ENCODE measurements at places on chromosomes 12 and 14.

DNA sequence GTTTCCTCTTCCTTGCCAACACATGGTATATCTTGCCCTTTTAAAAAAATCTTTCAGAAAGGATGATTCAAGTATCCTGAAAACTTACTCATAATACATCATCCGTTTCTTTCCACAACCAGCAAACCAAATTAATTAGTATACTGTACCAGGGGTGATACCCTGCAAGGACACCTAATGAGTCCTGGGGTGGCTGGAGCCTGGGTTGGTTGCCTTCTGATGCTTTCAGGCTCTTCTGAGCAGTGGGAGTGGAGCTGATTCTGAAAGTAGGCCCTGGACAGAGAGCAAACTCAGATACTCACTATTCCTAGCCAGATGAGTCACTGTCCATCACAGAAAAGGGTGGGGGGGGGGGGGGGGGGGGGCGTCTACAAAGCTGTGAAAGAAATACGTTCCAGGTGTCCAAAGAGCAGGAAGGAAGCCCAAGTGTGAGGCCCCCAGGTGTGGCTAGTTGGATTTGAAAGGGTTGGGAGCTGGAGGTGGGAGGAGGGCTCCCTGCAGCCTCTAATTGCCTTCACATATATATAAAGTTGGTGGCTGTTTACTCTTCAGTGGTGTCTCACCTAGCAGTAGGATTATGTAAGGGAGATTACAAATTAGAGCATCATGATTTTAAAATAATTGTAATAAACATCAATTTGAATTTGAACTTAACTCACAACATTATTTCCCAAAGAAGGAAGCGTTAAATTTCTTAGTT, 36.5 kb downstream of the FBXO33 start:
- no peak for DNase-seq

- DNase-seq: no peak
Observed at GRCh38 chr12:86138770-86139169, 117.4 kb downstream of the MGAT4C start.

GRCh38 chr12:26723379-26724308, 109.3 kb downstream of the ITPR2 start:
- DNase-seq: no peak

GRCh38 chr12:64835901-64836300, 11.5 kb downstream of the TBC1D30 start:
- no peak for DNase-seq

GRCh38 chr12:31033681-31034080, 40.0 kb upstream of the DDX11 start:
- DNase-seq: no peak

GRCh38 chr12:20476551-20476950, 108.2 kb downstream of the PDE3A start:
- no peak for DNase-seq

DNA sequence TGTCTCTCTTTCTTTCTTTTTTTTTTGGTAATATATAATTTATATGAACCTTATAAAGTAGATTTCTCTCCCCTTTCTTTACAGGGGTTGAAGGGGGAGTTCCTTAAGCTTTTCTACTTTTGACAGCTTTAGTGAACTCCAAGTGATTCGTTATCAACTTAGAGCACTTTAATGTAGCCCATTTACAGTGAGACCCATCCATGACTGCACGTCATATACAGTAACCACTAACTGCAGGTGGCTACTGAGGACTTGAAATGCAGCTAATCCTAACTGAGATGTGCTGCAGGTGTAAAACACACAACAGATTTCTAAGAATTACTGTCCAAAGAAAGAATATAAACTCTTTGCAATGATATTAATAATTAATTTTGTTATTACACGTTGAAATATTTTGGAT, 582 bp downstream of the LRRIQ1 start:
- no peak for DNase-seq

GRCh38 chr12:16027002-16027401, 115.9 kb downstream of the DERA start:
- DNase-seq: no peak

- no peak for DNase-seq
Observed at GRCh38 chr12:73460212-73460611, 1077.4 kb upstream of the ATXN7L3B start.

- DNase-seq: no peak
Observed at GRCh38 chr12:93174048-93174447, 203.7 kb upstream of the NUDT4 start.

GRCh38 chr14:28751467-28752058, 15.0 kb upstream of the FOXG1 start:
- no peak for DNase-seq

DNA sequence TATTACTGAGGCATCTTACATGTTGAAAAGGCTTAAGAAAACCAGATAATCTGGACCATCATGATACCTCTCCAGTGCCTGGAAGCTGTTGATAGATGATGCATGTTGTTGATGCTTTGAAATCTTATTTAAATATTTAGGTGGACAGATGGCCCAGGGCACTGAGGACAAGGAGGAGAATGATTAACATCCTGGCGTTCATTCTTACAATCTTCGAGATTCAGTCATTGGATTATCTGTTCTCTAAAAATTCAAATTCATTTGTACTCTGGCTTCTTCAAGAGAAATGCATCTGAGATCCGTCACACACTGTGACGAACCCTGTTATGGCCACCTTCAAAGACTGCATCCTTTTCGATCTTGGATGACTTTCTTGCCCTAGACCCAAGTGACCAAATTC, 121.3 kb upstream of the IGF1 start:
- DNase-seq: no peak

DNA sequence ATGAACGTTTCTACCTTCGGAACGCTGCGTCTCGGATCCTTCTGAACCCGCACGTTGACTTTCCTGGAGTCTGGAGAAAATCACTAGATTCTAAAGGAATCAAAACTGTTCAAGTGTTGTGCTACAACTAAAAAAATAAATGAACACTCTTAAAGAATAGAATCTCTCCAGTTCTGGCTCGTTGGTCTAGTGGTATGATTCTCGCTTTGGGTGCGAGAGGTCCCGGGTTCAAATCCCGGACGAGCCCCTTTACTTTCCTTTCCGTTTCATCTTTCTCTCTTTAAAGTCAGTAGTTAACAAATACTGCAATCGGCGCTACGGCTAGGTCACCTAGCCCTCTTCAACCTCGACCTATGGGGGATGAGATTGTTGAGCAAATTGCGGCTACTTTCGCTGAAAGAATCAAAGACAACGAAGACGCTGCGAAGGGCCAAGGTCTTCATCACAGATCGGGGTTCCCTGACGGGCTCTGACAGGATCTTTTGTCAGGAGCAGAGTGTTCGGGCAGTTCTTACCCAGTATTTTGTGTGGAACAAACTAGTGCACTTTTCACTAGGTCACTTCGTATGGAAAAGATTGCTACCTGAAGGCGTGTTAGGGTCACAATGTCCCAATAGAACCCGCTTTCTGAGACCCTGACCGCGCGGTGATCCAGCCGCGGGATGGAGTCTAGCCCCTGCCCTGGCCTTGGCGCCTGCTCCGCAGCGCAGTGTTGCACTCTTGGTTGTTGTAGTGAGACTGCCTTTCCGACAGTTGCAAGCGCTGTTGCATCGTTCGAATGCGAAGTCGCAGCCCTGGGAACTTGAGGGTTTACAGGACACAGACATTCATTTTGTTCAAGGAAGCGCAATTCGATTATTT, 8.4 kb downstream of the OR6S1 start:
- no peak for DNase-seq

DNA sequence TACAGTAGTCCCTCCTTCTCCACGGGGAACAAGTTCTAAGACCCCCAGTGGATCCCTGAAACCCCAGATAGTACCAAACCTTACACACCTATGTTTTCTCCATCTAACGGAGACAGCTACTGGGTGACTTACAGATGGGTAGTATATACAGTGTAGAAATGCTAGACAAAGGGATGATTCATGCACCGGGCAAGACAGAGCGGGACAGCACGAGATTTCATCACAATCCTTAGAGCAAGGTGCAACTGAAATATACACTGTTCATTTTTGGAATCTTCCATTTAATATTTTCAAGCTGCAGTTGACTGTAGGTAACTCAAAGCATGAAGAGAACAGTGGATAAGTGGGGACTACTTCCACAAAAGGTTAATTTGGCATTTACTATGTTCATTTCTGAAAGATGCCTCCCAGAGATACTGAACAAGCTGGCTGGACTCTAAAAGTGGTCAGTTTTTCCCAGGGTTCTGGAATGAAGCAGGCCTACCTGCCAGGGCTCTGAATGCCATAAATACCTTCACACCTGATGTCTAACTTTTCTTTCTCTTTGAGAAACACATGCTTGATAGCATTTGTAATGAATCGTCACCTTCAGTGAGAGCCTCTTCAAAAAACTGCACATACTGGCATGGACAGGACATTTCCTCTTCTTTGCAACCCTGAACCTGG, 127.7 kb upstream of the FOXN3 start:
- DNase-seq: no peak

- no peak for DNase-seq
Observed at GRCh38 chr14:103540821-103541708, 12.1 kb downstream of the TRMT61A start.

GRCh38 chr14:105439710-105440553, 20.3 kb downstream of the MTA1 start:
- DNase-seq: no peak

- DNase-seq: no peak
Observed at GRCh38 chr14:71163842-71164629, 256.8 kb downstream of the PCNX1 start.

GRCh38 chr12:123951467-123951866, 21.2 kb downstream of the CCDC92 start:
- DNase-seq: no peak

DNA sequence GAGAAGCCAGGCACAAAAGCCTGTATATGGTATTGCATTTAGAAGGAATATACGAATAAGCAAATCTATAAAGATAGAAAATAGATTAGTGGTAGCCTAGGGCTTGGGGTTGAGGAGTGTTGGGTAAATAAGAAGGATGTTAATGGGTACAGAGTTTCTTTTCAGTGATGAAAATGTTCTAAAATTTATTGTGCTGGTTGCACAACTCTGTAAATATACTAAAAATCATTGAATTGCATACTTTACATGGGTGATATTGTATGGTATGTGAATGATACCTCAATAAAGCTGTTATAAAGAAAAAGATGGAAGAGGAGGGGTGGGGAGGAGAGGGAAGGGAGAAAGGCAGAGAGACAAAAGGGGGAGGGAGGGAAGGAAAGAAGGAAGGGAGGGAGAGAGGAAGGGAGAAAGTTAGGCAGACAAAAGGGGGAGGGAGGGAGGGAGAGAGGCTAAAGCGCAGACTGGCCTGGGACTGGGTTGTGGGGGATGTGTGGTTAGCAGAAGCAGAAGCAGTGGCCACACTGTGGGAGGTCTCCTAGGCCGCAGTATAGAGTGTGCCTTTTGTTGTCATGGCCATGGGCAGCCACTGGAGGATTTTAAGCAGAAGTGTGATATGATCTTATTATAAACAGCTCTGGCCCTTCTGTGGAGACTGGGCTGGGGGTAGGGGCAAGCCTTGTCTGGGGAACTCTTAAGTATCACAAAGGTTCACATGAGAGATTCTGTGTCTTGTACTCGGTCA, 73.6 kb upstream of the ELK3 start:
- DNase-seq: peak; percentile 22

DNA sequence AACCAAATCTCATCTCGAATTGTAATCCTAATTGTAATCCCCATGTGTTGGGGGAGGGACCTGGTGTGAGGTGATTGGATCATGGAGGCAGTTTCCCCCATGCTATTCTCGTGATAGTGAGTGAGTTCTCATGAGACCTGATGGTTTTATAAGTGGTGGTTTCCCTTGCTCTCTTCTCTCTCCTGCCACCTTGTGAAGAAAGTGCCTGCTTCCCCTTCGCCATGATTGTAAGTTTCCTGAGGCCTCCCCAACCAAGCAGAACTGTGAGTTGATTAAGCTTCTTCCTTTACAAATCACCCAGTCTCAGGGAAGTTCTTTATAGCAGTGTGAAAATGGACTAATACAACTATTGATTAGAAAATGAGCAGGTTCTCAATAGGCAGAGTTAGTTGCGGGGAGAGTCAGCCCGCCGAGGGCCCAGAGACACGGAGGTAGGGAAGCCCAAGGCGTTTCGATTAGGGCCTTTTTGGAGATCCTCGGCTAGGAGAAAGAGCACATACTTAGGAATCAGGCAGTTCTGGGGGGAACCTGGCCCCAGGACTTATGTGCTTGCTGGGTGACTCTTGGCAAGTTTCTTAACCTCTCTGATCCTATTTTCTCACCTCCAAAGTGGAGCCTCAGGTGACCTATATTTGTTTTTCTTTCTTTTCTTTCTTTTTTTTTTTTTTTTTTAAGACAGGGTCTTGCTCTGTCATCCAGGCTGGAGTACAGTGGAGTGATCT, 65.7 kb downstream of the MVK start:
- DNase-seq: no peak

DNA sequence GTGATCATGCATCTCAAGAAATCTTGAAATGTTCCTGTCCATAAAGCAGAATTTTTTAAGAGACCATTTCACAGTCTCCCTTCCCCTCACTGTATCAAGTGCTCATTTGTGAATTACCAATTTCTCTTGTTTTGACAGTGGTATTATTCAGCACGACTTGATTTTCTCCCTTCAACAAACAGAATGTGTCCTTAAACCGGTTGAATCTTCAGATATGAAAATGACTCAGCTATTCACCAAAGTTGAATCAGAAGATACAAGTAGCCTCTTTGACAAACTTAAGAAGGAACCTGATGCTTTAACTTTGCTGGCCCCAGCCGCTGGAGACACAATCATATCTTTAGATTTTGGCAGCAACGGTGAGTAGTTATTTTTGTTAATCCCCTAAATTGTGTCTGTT, 25.5 kb upstream of the SNAPC1 start:
- no peak for DNase-seq

GRCh38 chr12:124441443-124442194, 125.8 kb downstream of the NCOR2 start:
- no peak for DNase-seq

- no peak for DNase-seq
Observed at GRCh38 chr14:55281316-55281839, 10.2 kb downstream of the FBXO34 start.

DNA sequence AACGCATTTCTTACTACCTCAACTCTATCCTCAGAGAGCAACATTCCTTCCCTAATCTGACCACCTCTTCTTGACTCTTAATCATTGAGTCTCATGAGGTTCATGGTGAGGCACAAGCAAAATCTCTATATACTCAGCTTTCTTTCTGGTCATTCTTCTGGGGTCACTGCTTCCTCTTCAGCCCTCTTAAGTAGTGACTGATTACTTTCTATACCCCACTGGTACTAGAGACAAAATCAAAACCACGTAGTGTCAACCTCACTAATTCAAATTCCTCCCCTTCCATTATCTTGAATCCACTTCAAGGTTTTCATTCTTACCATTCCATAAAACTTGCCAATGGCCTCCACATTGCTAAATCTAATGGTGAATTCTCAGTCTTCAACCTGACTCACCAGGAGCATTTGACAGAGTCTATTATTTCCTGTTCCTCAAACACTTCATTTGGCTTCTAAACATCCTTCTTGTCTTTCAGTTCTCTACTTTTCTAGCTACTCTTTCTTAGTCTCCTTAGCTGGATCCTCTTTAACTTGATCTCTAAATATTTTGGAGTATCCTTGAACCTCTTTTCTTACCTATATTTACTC, 6.8 kb downstream of the WDHD1 start:
- DNase-seq: no peak

All from tibial artery (tissue), 4 donors.